Sigmoid colon (tissue), 7 donors: ENCODE measurements at places on chromosomes 5 and 9. TPM values are rescaled to one million over a fixed set of nuclear protein-coding genes. Genes with fewer than 3 reads are reported as not detected.

GRCh38 chr9:104227108-104227507 lies 133.0 kb downstream of the SMC2 start:
- no peak for DNase-seq

- peak; percentile 53 for DNase-seq
Observed at GRCh38 chr5:176899946-176900779, 1.0 kb upstream of the HK3 start.

DNA sequence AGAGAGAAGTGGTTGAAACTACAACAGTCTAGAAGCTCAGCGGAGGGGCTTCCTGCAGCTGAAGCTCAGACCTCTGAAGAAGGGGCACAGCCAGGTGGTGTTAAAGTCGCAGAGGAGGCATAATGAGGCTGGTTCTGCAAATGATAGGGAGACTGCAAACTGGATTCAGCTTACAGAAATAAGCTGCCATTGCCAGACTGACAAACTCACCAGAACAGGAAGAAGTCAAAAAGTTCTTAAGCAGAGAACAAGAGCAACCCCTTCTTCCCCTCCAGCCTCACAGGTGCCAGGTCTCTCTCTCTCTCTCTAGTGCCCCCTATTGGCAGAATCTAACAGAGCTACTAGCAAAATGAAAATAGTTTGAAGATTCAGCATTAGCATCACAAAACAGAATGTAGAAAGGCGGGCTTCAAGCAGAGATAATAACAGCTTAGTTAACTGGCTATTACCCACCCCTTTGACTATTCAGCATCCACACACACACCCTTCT lies 76.7 kb downstream of the GRAMD2B start:
- no peak for DNase-seq

- DNase-seq: no peak
Observed at GRCh38 chr9:75185585-75186170, 97.4 kb downstream of the OSTF1 start.

PCDHGA9 gene
- 15.8 TPM for total RNA-seq

DNA sequence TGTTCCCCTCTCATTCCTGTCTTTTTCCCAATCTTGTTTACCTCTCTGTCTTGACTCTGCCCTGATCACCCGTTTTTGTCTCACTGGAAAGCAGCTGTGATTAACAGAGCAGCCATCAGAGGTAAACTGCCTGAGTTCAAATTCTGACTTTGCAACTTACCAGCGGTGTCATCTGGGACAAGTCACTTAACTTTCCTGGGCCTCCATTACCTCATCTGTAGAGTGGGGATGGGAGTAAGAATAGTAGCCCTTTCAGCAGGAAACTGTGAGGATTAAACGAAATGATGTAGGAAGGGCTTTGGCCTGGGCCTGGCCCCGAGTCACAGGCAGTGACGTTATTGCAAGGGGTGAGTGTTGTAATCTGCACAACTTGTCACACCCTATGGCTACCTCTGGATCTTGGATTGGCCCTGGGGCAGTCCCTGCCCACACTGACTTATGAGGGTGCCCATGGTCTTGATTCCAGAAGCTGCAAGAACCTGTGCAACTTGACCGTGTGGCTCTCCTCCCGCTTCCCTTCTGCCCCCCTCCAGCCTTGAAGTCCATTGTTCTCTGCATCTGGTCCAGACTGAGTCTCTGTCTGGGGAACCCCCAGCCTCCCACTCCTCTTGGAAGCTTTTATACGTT lies 657 bp upstream of the PCDH12 start:
- peak; percentile 78 for DNase-seq

DNA sequence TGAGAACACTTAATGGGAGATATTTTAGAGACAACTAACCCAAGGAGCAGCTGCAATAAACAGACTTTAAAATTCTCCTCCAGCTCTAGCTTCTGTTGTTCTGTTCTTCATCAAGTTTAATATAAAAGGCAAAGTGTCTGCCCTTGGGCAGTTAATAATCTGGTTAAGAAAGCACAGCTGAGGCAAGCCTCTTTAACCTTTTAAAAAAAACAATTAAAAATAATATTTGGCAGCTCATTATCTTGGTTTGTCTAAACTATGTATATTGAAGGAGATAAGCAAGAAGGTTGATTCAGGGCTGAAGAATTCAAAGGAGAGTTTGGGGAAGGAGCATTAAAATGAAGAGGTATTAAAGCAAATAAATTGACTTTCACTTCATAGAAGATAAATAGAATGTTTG lies 75.4 kb downstream of the TSSK1B start:
- no peak for DNase-seq

GRCh38 chr9:78316166-78316892 lies 19.4 kb downstream of the PSAT1 start:
- no peak for DNase-seq
